CD4-positive, alpha-beta T cell treated with Interleukin-4 for 4 hours (primary cell): ENCODE measurements at places on chromosomes 6 and 20.
A peak's percentile ranks its signal among the peaks of the same experiment; 100 is the strongest.

DNA sequence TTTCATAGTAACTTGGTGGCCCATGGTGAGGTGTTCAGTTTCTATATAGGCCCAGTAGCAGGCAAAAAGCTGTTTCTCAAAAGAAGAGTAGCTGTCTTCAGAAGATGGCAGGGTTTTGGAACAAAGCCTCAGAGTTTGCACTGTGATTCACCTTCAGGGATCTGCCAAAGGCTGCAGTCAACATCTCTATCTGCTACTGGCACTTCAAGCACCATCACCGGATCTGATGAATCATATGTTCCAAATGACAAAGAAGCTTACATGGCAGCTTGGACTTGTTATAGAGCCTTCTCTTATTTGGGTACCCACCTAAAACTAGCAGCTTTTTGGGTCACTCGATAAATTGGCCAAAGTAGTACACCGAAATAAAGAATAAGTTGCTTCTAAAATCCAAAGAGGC is 39.5 kb downstream of the PKIB start:
- DNase-seq: no peak

DNA sequence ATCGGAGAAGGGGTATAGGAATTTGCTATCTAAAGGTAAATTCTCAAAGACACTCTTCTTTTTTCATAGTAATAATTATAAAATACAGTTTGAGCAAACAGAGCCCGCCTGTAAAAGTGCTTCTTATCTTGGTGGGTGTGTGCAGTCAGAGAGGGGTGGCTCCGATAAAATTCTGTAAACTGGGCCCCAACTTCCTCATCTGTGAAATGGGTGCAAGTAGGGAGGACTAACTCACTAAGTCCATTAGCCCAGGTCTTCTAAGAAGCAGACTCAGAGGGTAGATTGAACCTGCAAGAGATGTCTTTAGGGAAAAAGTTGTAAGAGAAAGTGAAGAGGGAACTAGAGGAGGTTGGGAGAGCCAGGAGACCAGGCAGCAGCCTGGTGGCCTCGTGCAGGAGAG is 245.8 kb upstream of the RREB1 start:
- DNase-seq: no peak

- DNase-seq: no peak
These were observed 795.6 kb downstream of the TENT5A start for GRCh38 chr6:80956898-80957297.

DNA sequence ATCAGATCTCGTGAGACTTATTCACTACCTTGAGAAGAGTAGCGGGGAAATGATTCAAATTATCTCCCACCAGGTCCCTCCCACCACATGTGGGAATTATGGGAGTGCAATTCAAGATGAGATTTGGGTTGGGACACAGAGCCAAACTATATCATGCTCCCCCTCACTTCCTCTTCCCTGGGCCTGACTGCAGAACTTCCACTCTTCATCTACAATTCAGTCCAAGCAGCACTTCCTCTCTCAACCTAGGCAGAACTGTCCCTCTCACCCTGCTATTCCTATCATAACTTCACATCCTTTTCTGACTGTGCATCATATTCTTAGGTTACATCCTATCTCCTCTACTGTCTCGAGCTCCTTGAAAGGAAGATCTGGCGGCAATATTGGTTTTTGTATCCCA is 184.0 kb upstream of the HDDC2 start:
- no peak for DNase-seq

DNA sequence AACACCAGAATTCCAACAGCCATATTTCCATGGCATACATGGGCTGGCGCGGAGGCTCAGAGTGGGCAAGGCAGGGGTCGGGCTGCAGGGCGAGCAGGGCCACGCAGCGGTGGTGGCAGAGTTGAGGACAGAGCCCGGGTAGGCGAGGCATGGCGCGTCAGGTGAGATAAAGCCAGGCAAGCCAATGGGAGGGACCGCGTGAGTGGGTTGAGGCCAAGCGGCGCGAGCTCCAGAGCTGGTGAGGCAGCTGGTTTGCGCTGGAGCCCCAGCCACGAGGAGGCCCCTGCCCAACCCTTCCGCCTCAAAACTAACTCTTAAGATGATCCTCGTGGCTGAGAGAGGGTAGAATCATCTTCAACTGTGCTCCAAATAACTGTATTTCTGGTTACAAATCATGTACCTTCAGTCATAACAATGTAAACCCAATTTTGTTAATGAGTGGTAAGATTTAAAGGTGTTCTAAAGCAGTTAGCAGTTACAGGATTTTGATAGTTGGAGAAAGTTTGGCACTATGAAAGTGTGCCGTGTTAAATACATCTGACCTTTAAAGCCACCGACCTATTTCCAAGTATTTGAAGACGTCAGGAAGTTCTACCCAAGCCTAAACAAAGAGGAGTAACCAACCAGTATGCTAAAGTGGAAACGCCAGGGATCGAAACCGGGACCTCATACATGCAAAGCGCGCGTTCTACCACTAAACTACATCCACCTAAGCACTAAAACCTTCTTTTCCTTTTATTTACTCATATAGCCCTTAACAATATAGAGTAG is 107.9 kb downstream of the GPX5 start:
- no peak for DNase-seq

DNA sequence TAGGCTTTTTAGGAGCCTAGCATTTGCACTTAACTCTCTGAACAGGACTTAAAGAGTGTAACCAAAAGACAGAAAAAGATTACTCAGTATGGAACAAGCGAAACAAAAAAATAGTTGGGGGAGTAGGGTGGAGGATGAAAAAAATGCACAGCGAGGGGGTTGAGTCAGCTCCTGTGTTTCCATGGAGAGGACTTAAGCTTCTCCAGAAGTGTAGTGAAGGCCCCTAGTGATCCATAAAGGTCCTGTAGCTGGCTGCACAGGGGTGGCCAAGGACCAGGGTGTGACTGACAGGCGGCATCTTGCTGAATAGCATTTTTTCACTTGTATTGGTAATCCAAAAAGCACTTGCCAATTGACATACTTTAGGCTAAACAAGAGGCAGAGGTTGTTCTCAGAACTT is 533.9 kb downstream of the RFPL4B start:
- DNase-seq: no peak

GRCh38 chr6:125222531-125223455 is 69.2 kb downstream of the TPD52L1 start:
- no peak for DNase-seq

DNA sequence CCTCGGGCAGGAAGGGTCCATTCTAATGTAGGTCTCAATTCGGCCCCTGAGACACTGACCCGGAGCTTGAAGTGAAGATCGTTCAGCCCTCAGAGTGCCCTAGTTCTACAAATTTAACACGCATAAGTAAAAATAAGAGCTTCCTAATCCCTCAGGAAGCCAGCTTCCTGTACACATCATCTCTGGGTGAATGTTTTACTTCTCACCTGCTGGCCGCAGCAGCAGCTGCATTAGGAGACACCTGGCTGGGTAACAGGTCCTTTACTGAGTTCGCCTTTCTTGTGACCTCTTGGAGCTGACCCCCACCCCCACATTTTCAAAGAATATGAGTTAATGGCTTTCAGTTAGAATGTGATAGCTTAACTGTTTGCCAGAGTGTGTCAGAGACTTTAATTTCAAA is 165.0 kb downstream of the SMOC2 start:
- no peak for DNase-seq

GRCh38 chr6:43247114-43247999 is 4.1 kb downstream of the TTBK1 start:
- DNase-seq: peak; percentile 80

DNA sequence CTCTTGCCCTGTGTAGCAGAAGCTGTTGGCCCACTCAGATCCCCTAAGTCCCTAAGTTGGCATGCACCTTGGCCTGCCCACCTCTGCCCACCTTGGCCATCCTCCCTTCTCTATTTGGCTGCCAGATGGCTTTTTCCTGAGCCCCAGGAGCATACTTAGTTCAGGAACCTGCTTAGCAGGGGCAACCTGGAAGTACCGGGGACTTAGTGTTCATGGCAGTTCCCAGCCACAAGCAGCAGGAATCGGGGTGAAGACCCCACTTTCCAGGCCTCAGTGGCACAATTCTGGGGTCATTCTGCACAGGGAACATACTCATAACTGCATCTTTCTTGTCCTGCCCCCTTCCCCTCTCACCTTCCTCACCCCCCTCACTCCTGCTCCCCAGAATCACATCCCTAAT is 158.0 kb upstream of the PMEPA1 start:
- DNase-seq: no peak

DNA sequence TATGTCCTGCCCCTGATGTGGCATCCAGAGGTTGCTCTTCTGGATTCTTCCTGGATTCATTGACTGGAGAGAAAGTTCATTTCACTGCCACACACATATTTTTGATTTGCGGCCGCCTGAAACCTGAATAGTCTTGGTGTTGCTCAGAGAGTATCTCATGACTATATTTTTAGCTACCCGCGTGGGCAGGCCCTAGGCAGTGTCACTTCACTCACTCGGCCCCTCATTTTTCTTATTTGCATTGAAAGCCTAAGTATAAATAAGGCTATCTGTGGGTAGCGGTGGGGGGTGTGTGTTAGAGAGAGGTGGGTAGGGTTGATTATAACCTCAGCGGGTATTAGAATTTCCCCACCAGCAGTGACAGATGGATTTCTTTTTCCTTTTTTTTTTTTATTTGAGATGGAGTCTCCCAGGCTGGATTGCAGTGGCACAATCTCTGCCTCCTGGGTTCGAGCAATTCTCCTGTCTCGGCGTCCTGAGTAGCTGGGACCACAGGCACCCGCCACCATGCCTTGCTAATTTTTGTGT is 113.5 kb downstream of the JARID2 start:
- no peak for DNase-seq

GRCh38 chr20:11248011-11248409 is 574.2 kb upstream of the JAG1 start:
- no peak for DNase-seq

DNA sequence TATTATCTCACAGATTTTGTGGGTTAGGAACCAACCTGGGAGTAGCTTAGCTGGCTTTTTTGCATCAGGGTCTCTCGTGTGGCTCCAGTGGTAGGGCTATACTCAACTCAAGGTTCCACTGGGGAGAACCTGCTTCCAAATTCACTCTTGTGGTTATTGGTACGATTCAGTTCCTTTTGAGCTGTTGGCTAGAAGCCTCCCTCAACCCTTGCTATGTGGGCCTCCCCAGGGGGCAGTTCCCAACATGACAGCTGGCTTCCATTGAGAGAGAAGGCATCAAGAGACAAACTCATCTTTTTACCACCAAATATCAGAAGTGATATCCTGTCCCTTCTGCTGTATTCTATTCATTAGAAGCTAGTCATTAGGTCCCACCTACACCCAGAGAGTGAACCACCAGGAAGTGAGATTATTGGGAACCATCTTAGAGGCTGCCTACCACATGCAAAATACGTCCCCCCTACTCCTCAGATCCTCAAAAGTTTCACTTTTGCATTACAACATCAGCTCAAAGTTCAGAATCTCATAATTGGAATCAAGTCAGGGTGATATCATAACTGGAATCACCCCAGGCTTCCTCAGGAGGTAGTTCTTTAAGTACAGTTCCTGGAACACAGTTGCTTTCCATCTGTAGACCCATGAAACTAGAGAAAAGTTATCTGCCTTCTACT is 30.9 kb downstream of the MKKS start:
- no peak for DNase-seq

DNA sequence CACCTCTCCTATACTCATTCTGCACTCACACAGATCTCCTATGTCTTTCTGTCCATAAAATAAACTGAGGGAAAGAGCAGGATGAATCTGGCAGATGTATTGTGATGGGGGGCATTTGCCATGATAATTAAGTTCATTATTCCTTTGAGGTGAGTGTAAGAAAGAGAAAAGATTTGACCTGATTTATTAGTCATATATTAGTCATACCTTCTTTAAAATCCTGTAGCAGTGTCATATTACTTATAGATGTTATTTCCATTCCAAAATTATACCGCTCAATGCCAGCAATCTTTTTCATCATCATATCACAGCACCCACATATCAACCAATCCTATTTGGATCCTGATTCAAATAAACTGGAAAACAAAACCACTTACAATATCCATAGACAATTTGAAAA is 733.3 kb upstream of the SLC35B3 start:
- DNase-seq: no peak

- no peak for DNase-seq
These were observed 46.5 kb downstream of the NFATC2 start for GRCh38 chr20:51495921-51496545.

GRCh38 chr6:125611573-125612344 is 137.7 kb upstream of the HEY2 start:
- DNase-seq: no peak

GRCh38 chr6:44024574-44025219 is 102.6 kb downstream of the MRPL14 start:
- DNase-seq: no peak

DNA sequence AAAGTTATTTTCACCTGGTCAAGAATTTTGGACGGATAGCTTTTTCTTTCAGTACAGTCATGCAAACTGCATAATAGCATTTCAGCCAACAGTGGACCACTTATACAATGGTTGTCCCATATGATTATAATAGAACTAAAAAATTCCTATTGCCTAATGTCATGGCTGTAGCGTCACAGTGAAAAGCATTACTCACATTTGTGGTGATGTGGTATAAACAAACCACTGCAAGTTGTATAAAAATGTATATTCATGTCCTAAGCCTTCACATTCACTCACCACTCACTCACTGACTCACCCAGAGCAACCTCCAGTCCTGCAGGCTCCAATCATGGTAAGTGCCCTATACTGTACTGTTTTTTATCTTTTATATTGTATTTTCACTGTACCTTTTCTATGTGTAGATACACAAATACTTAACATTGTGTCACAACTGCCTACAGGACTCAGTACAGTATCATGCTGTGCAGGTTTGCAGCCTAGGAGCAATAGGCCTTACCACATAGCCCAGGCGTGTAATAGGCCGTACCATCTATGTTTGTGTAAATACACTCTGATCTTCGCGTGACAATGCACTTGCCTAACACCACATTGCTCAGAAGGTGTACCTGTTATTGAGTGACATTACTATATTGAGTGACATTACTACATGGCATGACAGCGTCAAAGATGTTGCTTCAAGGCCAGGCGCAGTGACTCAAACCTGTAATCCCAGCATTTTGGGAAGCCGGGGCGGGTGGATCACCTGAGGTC is 17.9 kb downstream of the ABHD12 start:
- DNase-seq: no peak

GRCh38 chr20:47544852-47545251 is 43.2 kb downstream of the NCOA3 start:
- no peak for DNase-seq

GRCh38 chr6:53066077-53066417 is 843 bp downstream of the FBXO9 start:
- no peak for DNase-seq

DNA sequence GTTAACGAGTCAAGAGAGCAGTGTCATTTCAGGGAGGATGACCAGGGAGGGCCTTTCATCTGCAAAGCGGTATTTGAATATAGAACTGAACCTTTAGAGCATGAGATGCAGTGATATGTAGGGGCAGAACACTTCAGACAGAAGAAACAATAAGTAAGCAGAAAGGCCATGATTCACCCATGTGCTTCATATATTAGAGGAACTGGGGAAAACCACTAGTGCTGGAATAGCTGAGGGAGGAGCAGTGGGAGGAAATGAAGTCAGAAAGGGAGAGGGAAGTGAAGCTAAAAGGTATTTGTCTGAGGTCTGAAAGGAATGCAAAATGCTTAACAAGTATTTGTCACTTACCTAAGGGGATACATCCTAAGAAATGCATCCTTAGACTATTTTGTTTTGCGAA is 391.2 kb downstream of the ADGRB3 start:
- DNase-seq: no peak
